ENCODE measurements at places on chromosomes 1 and 21. TPM values are rescaled to one million over a fixed set of nuclear protein-coding genes. Genes with fewer than 3 reads are reported as not detected.

Gene ACTN2
- total RNA-seq: not detected

GRCh38 chr1:160407839-160408801 lies 7.8 kb downstream of the VANGL2 start:
- no peak for DNase-seq

DNA sequence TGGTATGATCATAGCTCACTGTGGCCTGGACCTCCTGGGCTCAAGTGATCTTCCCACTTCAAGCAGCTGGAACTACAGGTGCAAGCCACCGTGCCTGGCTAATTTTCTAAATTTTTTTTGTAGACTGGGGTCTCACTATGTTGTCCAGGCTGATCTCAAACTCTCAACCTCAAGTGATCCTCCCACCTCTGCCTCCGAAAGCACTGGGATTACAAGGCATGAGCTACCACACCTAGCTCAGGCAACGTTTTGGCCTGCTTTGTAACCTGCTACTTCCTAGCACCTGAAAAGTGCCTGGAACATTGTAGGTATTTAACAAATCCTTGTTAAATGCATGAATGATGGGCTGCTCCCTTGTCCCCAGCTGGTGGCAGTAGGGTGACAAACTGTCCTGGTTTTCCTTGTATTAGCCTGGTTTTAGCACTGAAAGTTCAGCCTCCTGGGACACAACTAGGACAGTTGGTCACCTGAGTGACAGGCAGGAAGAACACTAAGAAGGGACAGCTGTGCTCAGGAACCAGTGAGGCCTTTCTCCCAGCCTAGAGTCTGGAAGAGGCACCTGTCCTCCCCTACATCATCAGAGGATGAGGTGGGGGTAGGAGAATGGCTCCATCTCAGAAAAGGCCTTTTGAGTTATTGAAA lies 88.5 kb upstream of the CD34 start:
- DNase-seq: peak; percentile 27

Gene PROX1
- total RNA-seq: 0.32 TPM

Gene MSH4
- 0.68 TPM for total RNA-seq

- no peak for DNase-seq
These were observed 100.8 kb downstream of the PLPPR4 start for GRCh38 chr1:99365141-99365540.

DNA sequence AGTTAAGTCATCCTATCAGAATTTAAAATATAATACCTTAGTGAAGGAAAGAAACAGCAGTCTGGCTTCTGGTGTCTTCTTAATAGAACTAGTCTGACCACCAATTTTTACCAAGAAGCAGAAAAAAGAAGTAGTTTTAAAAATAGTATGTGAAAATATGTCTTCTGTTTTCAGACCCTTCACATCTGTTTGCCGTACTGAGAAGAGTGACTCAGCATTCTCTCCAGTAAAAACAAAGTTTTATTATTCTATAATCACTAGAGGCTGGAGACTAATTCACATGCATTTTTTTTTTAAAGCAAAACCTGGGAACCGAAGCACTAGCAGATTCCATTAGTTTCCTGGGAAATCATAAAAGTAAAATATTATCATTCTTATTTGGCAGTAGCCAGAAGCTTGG lies 163.8 kb downstream of the COL24A1 start:
- DNase-seq: no peak

DNA sequence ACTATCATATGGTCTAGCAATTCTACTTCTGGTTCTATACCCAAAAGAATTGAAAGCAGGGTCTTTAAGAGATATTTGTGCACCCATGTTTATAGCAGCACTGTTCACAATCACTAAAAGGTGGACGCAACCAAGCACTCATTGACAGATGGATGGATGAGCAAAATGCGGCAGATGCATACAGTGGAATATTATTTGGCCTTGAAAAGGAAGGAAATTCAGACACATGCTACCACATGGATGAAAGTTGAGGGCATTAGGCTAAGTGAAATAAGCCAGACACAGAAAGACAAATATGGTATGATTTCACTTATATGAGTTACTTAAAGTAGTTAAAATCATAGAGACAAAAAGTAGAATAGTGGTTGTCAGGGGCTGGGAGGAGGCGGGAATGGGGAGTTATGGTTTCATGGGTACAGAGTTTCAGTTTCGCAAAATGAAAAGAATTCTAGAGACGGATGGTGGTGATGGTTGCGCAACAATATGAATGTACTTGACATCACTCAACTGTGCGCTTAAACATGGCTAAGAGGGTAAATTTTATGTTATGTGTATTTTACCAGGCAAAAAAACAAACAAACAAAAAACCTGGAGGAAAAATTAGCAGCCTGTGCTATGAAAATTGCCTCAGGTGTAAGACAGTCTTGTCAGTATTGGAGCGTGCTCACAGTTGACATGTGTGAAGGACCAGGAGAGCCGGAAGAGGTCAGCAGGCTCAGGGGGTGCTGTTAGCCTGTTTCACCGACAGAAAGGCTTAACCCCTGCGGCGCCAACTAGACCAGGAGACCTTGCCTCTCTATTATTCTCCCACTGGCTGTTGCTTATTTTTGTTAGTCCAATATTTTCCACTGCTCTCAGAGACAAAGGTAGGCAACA lies 26.5 kb downstream of the CD247 start:
- no peak for DNase-seq

- peak; percentile 83 for DNase-seq
These were observed 476 bp downstream of the BATF3 start for GRCh38 chr1:212699104-212699624.

DNA sequence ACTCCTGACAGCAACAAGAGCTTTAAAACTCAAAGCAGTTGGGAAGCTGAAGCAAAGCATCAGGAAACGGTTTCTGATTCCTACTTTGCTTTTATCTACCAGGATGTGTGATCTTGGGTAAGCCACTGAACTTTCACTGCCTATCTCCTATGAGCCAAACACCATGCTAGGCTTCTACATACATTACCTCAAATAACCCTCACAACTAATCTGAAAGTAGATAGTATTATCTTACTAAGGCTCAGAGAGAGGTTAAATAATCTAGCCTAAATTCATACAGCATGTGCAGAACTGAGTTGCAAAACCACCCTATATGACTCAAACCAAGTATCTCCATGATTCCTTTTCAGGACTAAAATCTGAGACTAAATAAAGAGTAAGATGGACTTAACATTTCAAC lies 83.8 kb downstream of the EVI5 start:
- no peak for DNase-seq

Gene DSTYK
- 15.6 TPM for total RNA-seq

GRCh38 chr1:170494369-170494768 lies 37.6 kb upstream of the GORAB start:
- no peak for DNase-seq

GRCh38 chr1:182484067-182484466 lies 34.1 kb downstream of the RGSL1 start:
- DNase-seq: no peak

DNA sequence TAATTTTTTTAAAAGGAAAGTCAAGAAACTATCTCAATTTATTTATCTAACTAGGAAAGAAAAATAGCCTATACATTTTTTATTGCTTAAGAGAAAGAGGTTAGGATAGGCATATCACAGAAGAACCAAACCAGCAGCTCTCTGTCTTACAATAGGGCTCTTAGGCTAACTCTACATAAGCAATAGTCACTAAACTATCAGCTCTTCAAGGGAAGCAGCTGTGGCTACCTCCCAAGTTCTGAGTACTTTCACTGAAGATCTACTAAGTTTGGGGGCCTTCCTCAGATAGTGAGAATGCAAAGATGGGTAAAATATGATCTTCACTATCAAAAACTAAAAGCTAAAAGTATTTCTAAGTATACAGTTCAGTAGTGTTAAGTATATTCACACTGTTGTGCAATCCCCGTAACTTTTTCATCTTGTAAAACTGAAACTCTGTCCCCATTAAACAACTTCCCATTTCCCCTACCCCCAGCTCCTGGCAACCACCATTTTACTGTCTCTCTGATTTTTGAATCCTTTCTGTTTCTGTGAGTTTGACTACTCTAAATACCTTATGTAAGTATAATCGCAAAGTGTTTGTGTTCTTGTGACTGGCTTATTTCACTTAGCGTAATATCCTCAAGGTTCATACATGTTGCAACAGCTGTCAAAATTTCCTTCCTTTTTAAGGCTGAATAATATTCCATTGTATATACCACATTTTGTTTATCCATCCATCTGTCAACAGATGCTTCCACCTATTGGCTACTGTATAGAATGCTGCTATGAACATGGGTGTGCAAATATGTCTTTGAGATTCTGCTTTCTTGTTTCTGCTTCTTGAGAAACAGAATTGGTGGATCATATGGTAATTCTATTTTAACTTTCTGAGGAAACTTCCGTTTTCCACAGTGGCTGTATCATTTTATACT lies 73.3 kb downstream of the ACBD6 start:
- no peak for DNase-seq

DNA sequence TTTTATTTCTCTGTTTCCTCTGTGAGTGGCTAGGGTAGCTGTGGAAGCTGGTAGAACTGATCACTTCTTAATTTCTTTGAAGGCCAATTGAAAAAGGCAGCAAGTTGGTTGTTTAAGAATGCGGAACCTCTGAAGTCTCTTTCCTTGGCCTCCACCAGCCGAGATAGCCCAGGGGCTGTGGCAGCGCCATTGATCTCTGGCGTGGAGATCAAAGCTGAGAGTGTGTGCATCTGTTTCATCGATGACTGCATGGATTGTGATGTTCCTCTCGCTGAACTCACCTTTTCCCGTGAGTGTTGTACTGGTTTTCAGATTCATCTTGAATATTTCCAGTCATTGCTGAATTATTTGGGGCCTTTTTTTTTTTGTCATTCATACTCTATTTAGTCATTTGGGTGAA lies 97.7 kb downstream of the VPS13D start:
- DNase-seq: no peak

GRCh38 chr1:59672851-59673572 lies 141.7 kb upstream of the HOOK1 start:
- no peak for DNase-seq

Gene FOXO6
- 0.99 TPM for total RNA-seq

- no peak for DNase-seq
These were observed 27.7 kb downstream of the EPS15 start for GRCh38 chr1:51491166-51491981.

DNA sequence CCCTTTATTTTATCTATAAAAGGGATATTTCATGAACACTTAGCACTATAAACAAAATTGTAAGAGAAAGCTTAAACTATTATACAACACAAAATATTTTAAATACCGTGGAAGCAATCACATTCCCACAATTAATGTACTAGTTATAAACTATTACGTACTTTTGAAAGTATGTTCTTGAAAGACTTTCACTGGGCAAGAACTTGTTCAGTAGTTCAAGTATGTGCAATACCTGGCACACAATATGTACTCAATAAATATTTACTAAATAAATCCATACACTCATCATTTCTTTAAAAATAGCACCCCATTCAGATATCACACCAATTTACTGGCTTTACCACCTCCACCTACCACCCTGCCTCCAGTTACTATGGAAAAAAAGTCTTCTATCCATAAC lies 12.6 kb upstream of the FMO2 start:
- no peak for DNase-seq

DNA sequence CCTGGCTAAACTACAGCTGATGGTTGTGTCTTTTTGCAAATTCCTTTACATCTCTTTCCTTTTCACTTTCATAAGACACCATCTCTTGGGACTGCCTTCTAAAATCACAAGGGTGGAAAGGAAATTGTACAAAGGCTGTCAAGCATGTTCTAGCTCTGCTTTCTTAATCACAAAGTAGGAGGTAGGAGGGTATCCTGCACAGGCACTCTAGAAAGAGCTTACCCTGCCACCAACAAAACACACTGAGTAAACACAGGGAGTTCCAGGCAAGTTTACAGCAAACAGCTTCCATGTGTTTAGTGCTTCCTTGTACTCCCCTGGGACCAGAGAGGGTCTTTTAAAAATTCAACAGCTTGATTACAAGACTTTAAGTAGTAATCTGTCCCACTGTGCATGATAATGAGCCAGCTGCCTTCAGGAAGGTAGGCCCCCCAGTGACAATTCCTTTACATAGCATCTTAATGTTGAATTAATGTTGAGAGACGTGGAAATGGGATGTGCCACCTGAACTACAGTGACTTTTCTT lies 2.4 kb downstream of the PLPP3 start:
- no peak for DNase-seq

Gene PTGS2
- 3.1 TPM for total RNA-seq

Gene SPRR1A
- not detected for total RNA-seq

DNA sequence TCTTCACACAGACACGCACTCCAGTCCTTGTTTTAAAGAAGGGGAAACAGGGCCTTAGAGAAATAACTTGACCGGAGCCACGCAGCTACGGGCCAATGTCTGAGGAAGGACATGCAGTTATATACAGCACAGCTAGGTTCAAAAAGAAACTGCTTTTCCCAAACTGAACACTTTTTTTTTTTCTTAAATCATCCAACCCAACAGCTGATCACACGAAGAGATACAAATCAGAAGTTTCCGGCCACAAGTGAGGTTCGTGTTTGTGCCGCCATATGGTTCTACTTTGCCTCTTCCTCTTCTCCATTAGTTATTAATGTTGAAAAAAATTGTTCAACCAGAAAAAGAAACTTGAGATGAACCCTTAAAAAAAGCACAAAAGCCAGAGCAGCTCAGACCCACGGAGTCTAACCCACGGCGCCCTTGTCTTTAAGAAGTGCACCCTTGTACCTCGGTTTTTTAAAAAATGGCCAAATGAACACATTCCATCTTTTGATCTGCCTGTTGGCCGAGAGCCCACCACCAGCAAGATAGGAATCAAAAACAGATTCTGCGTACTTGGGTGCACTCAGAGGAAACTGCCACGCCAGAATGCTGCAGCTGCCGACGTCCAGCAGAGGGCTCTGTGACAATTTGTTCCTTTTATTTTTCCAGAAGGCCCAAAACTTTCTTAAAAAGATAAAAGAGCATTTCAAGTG lies 78.9 kb downstream of the SLC66A1 start:
- DNase-seq: peak; percentile 87

GRCh38 chr1:117061986-117062415 lies 1.9 kb downstream of the TTF2 start:
- DNase-seq: no peak

DNA sequence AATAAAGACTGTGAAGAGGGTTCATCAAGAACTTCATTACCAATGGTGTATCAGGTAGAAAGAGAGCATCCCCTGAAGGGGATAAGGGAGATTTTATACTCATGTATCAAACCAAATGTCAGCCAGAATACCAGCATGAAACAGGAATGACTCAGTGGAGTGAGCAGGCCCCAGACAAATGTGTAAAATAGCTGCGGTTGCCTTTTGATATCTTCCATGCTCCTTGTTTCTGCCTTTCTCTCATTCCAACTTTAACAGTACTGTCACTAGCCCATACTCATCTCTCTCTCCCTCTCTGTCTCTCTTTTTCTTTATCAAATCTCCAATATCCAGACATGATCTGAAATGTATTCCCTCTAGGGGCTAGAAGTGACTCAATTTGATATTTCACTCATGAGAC lies 47.8 kb downstream of the GPR88 start:
- DNase-seq: no peak

Gene DNAH14
- total RNA-seq: 15.4 TPM

Gene CHODL
- total RNA-seq: not detected

Gene LCE1D
- not detected for total RNA-seq

- no peak for DNase-seq
These were observed 21.3 kb upstream of the SARS1 start for GRCh38 chr1:109192433-109192832.

DNA sequence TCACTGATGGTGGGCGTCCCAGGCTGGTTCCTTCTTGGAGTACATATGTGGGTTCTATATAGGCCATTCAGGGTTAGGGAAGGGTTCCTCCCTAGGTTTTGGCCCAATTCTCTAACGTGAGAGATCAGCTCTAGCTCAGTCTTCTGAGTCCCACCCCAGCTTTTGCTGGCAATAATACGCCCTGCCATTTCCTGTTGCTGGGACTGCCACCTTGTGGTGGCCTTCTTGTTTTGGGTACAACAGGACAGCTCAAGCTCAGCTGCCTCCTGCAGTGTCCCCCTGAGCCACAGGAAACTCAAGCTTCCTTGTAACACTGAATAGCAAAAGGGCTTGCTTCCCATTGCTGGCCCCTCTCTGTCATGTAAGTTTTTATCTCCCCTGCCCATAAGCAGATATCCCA lies 77.8 kb downstream of the BACH1 start:
- DNase-seq: no peak
